NCI-H69 (cell line): ENCODE measurements at places on chromosomes 2 and 18.

- no peak for DNase-seq
These were observed 92.9 kb downstream of the ZEB2 start for GRCh38 chr2:144426981-144427479.

GRCh38 chr2:158457826-158458616 is 1.3 kb downstream of the PKP4 start:
- peak; percentile 82 for DNase-seq

DNA sequence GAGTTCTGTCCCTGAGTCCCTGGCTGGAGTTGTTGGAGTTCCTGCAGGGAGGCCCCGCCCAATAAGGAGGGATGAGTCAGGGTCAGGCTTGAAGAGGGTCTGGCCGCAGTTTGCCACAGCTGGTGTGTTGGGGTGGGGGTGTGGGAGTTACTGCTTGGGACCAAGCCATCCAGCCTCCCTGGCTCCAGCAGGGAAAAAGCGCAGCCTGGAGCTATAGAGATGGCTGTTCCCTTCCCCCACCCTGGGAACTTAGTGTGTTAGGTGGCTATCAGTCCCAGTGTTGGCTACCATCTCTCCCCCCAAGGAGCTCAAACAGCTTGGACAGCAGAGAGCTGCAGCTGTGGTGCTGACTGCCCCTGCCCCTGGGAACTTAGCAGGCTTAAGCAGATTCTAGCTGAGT is 13.2 kb upstream of the TANK start:
- DNase-seq = no peak

- DNase-seq = no peak
These were observed 32.5 kb downstream of the ODC1 start for GRCh38 chr2:10415640-10416039.

- DNase-seq = no peak
These were observed 220.2 kb downstream of the BCL11A start for GRCh38 chr2:60333264-60333663.

DNA sequence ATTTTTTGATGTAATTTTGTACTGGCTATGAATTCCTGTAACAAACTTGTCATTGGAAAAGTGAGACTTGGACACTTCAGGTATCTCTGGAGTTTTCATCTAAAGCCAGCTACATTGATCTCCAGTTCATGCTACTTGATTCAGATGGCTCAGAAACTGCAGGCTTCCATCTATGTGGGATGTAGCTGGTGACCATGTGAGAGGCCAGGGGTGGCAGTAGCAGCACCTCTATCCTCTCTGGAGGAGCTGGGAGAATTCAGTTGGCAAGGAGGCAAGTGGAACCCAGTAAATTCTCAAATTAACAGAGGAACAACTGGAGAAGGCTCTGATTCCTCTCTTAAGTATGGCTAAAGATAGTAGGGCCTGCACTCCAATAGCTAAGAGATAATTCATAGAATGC is 10.0 kb upstream of the SPTBN1 start:
- no peak for DNase-seq

GRCh38 chr18:60870261-60871153 is 462.7 kb upstream of the CDH20 start:
- DNase-seq = peak; percentile 37

DNA sequence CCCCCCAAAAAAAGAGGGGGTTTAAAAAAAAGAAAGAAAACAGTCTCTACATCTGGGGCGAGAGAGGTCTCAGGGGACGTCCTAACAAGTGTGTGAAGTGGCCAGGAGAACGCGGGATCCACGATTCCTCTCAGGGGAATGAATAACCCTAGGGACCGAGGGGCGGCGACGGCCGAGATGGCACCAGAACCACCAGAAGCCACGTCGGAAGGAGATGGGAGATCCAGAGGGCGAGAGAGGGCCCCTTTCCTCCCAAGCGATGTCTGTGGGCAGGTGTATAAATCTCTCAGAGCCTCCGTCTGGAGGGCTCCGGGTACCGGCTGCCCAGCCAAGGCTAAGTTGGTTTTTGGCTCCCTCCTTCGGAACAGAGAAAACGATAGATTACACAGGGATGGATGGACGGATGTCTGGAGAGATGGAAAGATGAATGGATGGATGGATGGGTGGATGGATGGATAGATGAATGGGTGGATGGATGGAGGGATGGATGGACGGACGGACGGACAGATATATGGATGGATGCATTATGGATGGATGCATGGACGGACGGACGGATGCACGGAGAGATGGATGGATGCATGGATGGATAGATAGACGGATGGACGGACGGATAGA is 1.7 kb downstream of the EPHA4 start:
- DNase-seq = peak; percentile 79

GRCh38 chr2:31083234-31083993 is 54.8 kb downstream of the GALNT14 start:
- DNase-seq = no peak

DNA sequence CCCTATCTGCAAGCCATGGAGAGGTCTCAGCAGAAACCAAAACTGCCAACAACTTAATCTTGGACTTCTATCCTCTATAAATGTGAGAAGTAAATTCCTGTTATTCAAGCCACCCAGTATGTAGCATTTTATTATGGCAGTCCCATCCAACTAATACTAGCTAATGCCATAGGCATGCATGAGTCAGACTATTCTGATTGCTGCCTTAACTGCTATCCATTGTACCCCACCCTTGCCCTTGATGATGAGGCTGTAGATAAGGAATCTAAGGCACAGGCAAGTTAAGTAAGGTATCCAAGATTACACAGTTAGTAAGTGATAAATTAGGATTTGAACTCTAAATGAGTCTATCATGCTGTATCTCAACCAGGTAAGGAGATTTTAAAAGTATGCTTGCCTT is 223.0 kb downstream of the UBE2E3 start:
- no peak for DNase-seq

- DNase-seq = peak; percentile 87
These were observed 994 bp upstream of the DTNA start for GRCh38 chr18:34709104-34709503.

DNA sequence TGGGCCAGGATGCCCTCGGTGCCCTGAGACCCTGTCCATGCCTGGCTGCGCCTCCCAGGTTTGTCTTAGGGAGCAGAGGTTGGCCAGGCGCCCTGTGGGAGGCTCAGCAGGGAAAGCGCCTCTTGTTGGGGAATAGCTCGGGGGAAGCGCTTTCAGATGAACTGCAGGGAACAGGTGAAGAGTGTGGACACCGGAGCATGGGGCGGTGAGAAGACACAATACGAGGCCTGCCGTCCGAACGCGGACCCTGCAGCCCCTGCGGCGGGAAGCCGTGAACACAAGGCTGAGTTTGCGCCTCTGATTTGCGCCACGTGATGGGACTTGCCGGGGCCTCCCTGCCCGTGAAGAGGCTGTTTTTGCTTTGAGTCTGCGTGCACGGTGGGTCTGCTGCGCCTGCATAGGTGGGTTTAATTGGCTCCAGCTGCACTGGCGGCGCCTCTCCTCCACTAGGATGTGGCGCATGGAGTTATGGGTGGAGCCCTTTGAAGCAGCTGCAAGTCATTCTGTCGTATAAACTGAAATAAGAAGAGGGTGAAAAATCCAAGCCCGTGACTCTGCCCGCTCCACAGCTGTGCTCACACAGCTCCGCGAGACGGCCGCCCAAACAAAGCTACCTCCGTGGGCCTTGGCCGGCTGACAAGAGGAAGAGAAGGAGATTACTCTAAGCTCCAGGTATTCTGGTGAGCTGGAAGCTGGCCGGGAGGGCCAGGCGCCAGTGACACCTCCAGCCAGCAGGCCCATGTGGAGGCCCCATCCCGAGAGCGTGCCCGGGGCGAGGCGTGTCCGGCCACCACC is 103.5 kb upstream of the CTDP1 start:
- peak; percentile 68 for DNase-seq

GRCh38 chr2:161170958-161171932 is 11.0 kb downstream of the TANK start:
- peak; percentile 0 for DNase-seq

DNA sequence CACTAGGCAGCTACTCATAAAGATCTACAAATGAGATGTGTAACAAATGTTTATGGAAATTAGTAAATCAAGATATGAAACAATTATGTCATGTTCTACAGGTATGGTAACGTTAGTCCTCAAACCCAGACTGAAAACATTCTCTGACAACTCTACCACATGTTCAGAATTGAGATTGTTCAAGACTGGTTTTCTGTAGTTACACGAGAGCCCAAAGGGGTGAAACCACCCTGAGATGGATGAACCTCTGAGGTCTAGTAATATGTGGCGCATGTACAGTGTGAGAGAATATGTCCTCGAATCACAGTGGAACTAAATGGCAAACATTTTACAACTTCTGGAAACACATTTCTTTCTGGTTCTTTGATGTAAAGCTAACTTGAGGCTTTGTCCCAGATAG is 614.3 kb downstream of the ZEB2 start:
- peak; percentile 2 for DNase-seq

DNA sequence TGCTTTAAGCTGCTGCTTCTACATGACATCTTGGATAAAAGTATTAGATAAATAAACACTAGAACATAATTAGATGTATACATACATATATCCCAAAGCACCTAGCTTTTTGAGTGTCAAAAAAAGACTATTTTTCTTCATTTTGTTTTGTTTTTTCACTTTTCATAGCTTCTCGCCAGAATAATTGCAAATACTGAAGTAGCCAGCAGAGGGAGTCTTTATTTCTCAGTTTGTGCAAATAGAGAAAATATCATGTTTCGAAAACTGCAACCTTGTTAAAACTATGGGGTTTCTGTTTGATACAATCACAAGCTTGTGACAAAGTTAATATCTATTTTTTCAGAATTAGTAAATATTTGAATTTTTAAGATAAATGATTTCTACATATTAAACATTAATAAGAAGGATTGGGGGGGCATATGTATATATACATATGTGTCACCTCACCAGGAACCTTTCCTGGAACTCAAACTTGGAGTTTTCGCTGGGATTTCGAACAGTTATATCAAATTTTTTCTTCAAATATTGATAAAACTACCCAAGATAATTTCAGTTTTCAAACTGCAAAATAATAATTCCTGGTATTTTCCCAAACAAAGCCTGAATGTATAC is 61.0 kb downstream of the GRB14 start:
- DNase-seq = no peak

DNA sequence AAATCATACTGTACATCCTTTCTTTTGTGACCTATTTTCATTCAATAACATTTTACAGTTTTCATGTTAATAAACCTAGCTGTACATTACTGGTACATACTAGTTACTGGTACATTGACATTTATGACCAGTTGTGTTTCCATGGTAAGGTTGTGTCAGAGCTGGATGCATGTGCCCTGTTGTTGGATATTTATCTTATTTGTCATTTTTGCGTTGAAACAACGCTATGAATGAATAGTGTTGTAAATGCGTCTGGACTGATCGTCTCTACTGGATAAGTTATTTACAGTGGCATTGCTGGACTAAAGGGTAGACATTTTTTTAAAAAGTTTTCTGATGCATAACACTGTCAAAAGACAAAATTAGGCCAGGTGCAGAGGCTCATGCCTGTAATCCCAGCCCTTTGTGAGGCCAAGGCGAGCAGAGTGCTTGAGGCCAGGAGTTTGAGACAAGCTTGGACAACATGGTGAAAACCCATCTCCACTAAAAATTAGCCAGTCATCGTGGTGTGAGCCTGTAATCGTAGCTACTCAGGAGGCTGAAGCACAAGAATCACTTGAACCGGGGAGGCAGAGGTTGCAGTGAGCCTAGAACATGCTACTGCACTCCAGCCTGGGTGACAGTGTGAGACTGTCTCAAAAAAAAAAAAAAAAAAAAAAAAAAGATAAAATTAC is 40.2 kb downstream of the MCFD2 start:
- no peak for DNase-seq

- no peak for DNase-seq
These were observed 259.1 kb upstream of the AGAP1 start for GRCh38 chr2:235234736-235235135.

- DNase-seq = peak; percentile 67
These were observed 120.8 kb downstream of the MEIS1 start for GRCh38 chr2:66555501-66556324.

DNA sequence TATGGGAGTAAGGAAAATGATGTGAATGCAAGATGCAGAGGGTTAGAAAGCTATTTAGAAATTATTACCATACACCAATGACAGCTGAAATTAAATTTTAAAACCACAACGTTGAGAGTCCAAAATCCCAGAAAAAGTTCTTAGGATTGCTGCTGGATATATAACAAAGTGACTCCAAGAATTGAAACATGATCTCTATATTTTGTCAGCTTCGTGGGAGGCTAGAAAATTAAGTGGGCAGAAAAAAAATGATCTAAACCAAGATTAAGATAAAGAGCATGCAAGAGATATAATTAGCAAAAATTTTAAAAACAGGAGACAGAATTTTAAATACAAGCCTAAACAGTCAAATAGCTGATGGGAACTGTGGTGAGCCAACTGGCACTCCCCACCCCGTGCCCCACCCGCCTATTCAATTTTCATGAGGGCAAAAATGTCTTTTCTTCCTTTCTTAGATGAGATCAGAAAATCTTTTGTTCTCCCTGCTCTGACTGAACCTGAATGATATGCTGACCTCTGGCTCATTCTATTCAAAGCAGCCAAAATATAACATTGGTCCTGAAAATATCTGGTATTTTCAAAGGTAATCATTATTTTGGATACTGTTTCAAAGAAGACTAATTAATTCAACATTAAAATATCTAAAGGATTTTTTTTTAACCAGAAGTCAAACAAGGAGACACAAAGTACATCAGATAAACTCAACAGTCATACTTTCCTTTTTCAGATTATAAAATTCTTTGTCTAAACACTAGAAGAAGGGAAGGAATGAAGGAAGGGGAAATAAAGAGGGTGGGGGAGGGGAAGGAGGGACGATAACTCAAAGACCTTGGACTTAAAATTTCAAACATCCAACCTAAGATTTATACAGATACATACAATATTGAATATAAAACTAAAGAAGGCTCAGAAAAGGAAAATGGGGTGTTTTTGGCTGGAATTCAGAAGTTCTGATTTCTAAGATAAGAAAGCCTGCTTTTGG is 12.2 kb downstream of the KANSL3 start:
- DNase-seq = no peak

- DNase-seq = no peak
These were observed 3.7 kb upstream of the SERTAD2 start for GRCh38 chr2:64657411-64657810.

GRCh38 chr2:16665748-16666448 is at the start of gene CYRIA:
Gene CYRIA (minus strand): TSS chr2:16665834. CDS start chr2:16588119, 77,715 bp downstream.
- DNase-seq = peak; percentile 47

DNA sequence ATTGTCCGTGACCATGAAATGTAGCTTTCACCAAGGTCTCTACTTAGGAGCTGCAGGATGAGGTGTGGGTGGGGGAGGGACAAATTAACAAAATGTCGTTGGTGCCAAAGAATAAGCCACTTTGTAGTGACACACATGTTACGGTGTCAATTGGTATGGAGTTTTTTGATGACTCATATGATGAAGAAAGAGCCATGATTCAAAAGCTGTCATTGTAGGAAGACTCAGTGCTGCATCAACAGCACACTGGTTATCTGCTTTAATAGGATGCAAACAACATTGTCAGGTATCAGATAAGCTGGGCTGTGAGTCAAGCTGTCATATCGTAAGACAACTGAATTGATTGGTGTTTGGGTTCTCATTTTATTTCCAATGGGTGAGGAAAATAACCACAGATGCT is 36.6 kb upstream of the BOD1L2 start:
- no peak for DNase-seq
